ENCODE measurements at places on chromosomes 16 and 17. TPM values are rescaled to one million over a fixed set of nuclear protein-coding genes. Genes with fewer than 3 reads are reported as not detected.

Gene RSKR
- 4.9 TPM for total RNA-seq

Gene CBX2
- 1.7 TPM for total RNA-seq

Gene CTRB2
- not detected for total RNA-seq

Gene DNAAF8
- 2.9 TPM for total RNA-seq

Gene KCNJ12
- not detected for total RNA-seq

Gene MT1G
- not detected for total RNA-seq

Gene CBFA2T3
- total RNA-seq = not detected

Gene NOL3
- total RNA-seq = 17.3 TPM

Gene CD300H
- total RNA-seq = not detected

DNA sequence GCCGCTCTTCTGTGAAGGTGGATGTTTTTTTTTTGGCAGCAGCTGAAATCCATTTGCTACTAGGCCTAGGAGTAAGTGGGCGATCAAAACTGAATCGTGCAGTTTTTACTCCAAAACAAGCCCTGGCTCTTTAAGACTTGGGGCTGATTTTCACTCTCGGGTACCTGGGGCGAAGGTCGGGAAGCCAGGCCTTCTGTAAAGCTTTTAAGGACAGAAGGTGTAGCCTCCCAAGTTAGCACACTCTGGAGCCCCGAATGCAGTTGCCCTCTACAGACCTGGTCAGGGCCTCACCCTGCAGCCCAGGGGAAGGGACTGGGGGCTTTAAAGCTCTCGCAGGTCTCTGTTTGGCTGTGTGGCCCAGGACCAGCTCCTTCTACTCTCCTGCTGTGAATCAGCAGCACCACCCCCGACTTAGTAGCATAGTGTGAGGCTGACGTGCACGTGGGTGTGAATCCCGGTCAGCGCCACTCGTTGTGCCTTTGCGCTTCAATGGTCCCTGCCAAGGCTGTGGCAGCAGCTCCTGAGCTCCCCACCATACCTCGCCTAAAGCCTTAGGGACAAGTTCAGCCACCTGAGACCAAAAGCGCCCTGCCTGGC is 49.9 kb downstream of the TMEM235 start:
- no peak overlapping the region for H3K27ac ChIP-seq
- no peaks in the 10 kb centered on the region for H3K4me1 ChIP-seq
- DNase-seq = no peak
- no peak overlapping the region for H3K4me3 ChIP-seq
- peaks cover 13% of the 10 kb centered on the region for H3K27me3 ChIP-seq

GRCh38 chr17:80182118-80182844 is 12.5 kb downstream of the CARD14 start:
- no peaks in the 10 kb centered on the region for H3K36me3 ChIP-seq
- peaks cover 21% of the 10 kb centered on the region for H3K27me3 ChIP-seq
- DNase-seq = no peak

- H3K27ac ChIP-seq = no peak overlapping the region
- DNase-seq = no peak
- H3K4me3 ChIP-seq = no peak overlapping the region
- no peaks in the 10 kb centered on the region for H3K27me3 ChIP-seq
- H3K4me1 ChIP-seq = no peaks in the 10 kb centered on the region
Measured at GRCh38 chr17:65990593-65990992, 201.3 kb downstream of the CEP112 start.

DNA sequence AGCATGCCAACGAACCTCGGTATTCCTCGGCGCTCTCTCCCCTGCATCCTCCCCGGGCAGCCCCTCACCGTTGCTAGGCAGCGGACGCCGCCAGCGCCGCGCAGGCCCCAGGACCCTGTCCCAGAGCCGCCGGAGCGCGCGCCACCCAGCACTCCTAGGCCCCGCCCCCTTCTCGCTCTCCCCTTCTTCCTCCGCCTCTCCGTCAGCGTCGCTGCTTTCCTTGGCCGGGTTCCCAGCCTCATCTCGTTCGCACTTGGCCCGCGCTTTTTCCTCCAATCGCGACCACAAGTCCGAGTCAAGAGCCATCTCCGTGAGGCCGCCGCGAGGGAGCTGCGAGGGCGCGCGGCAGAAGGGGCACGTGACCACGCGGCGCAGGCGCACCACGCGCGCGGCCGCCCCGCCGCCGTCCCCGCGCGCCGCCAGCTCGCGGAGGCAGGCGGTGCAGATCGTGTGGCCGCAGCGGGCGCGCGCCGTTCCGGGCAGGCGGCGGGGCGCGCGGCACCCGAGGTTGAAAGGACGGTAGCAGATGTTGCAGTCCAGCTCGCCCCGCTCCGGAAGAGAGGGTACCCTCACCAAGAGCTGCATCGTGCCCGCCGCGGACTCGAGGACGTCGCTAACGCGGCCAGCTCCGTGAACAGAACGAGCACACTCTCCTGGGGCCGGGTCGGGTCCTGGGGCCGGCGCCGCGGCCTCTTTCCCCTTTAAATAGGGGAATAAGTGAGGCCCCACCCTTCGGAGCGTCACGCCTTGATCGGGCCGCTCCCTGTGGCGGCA is at the start of gene RNF227:
TSS of gene RNF227 (minus strand) at position 679 of the 774 bp plus-strand sequence. CDS start at position 585, 94 bp downstream.
- H3K4me3 ChIP-seq = peak within 1 kb of the TSS; percentile 92
- peak within 1 kb of the TSS; percentile 96 for H3K27ac ChIP-seq
- DNase-seq = peak; percentile 97
- H3K4me1 ChIP-seq = peaks cover 32% of the 10 kb centered on the region
- H3K27me3 ChIP-seq = peaks cover 6% of the 10 kb centered on the region

- H3K27me3 ChIP-seq = no peaks in the 10 kb centered on the region
- no peak for DNase-seq
- H3K4me1 ChIP-seq = no peaks in the 10 kb centered on the region
- no peaks in the 10 kb centered on the region for H3K36me3 ChIP-seq
- H3K27ac ChIP-seq = no peak overlapping the region
Measured at GRCh38 chr17:53142890-53143289, 679.8 kb upstream of the KIF2B start.

- H3K27me3 ChIP-seq = peaks cover 29% of the 10 kb centered on the region
- H3K36me3 ChIP-seq = no peaks in the 10 kb centered on the region
- DNase-seq = no peak
Measured at GRCh38 chr17:4785311-4786105, 656 bp downstream of the VMO1 start.

DNA sequence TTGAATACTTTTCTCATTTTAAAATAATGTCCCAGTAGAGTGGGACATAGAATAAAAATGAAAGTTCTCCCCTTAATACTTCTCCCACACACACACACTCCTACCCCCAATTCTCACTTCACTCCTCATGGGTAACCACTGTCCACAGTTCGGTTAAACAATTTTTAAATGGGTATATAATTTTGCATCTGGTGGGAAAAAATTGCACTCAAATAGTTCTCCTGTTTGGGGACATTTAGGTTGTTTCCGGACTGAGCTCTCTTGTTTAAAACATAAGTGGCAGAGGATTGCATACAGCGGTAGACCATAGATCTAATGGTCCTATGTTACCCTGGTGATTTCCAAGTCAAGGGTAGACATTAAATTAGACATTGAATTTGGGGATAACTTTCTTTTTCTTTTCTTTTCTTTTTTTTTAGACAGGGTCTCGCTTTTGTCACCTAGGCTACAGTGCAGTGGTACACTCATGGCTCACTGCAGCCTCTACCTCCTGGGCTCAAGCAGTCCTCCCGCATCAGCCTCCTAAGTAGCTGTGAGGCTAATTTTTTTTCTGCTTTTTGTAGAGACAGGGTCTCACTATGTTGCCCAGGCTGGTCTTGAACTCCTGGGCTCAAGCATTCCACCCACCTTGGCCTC is 138.3 kb downstream of the SOCS1 start:
- peaks cover 42% of the 10 kb centered on the region for H3K36me3 ChIP-seq
- DNase-seq = no peak
- H3K4me3 ChIP-seq = no peak overlapping the region
- H3K27me3 ChIP-seq = no peaks in the 10 kb centered on the region

GRCh38 chr17:13593757-13594156 is 8.0 kb downstream of the HS3ST3A1 start:
- no peaks in the 10 kb centered on the region for H3K27me3 ChIP-seq
- peak; percentile 66 for DNase-seq
- H3K4me3 ChIP-seq = peak overlapping the region; percentile 91
- H3K27ac ChIP-seq = peak overlapping the region; percentile 84

GRCh38 chr17:31582151-31582907 is 190.9 kb downstream of the RAB11FIP4 start:
- H3K4me3 ChIP-seq = no peak overlapping the region
- H3K36me3 ChIP-seq = peaks cover 58% of the 10 kb centered on the region
- H3K27me3 ChIP-seq = no peaks in the 10 kb centered on the region
- H3K27ac ChIP-seq = peak overlapping the region; percentile 89
- H3K4me1 ChIP-seq = peaks cover 89% of the 10 kb centered on the region

- DNase-seq = no peak
- H3K4me1 ChIP-seq = no peaks in the 10 kb centered on the region
- no peak overlapping the region for H3K4me3 ChIP-seq
- peaks cover 12% of the 10 kb centered on the region for H3K27me3 ChIP-seq
- H3K36me3 ChIP-seq = no peaks in the 10 kb centered on the region
- H3K27ac ChIP-seq = no peak overlapping the region
Measured at GRCh38 chr16:3001316-3001715, 11.4 kb upstream of the CLDN9 start.

DNA sequence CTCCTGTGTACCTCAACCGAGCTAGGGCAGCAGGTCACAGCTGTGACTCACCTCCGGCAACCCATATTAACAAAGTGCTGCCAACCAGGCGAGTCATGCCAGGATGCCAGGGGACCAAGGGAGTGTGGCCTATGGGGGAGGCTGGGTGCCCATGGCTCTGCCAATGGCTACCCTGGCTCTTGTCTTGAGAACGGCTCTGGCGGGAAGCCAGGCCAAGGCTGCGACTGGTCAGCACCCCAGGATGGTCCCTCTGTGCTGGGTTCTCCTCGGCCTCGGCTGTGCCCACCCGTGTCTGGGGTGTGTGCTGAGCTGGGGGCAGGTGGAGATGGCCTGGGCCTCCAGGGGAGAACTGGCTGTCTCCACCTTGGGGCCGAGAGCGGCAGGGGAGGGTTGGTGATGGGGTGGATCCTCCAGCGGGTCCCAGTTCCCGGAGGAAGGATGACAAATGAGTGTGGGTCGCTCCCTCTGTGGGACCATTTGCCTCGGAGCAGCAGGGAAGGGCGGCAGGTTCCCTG is 75.8 kb downstream of the MRC2 start:
- DNase-seq = peak; percentile 67
- peaks cover 7% of the 10 kb centered on the region for H3K27me3 ChIP-seq
- peak overlapping the region; percentile 64 for H3K27ac ChIP-seq
- H3K4me1 ChIP-seq = peaks cover 46% of the 10 kb centered on the region

- H3K4me3 ChIP-seq = no peak overlapping the region
- H3K4me1 ChIP-seq = no peaks in the 10 kb centered on the region
- DNase-seq = no peak
- no peak overlapping the region for H3K27ac ChIP-seq
- no peaks in the 10 kb centered on the region for H3K36me3 ChIP-seq
- no peaks in the 10 kb centered on the region for H3K27me3 ChIP-seq
Measured at GRCh38 chr16:26019381-26020242, 327.9 kb downstream of the HS3ST4 start.

DNA sequence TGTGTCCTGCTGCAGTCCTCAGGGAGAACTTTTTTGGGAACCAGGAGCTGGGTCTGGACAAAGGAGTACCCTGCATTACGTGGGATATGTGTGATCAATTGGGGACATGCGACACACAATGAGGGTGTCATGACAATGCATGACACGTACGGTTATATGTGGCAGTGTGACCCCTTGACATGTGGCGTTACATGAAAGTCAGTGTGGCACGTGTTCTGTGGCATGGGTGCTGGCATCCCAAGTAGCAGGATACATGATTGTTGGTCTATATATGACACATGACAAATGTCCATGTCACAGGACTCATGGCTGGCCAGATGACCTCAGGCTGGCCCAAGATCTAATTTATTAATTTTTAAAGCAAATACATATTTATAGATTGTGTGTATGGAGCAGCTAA is 9.7 kb upstream of the CPNE2 start:
- peaks cover 8% of the 10 kb centered on the region for H3K4me1 ChIP-seq
- peaks cover 9% of the 10 kb centered on the region for H3K27me3 ChIP-seq
- H3K27ac ChIP-seq = no peak overlapping the region
- no peaks in the 10 kb centered on the region for H3K36me3 ChIP-seq
- H3K4me3 ChIP-seq = no peak overlapping the region

- DNase-seq = no peak
- no peak overlapping the region for H3K4me3 ChIP-seq
- no peak overlapping the region for H3K27ac ChIP-seq
- H3K27me3 ChIP-seq = peaks cover 29% of the 10 kb centered on the region
- peaks cover 8% of the 10 kb centered on the region for H3K4me1 ChIP-seq
Measured at GRCh38 chr17:63492940-63493339, 16.1 kb downstream of the ACE start.

GRCh38 chr17:19539040-19539399 is 5.4 kb downstream of the SLC47A1 start:
- H3K4me1 ChIP-seq = no peaks in the 10 kb centered on the region
- no peak overlapping the region for H3K4me3 ChIP-seq
- H3K27me3 ChIP-seq = peaks cover 37% of the 10 kb centered on the region
- DNase-seq = no peak
- H3K27ac ChIP-seq = no peak overlapping the region

GRCh38 chr16:53504665-53505064 is 1.7 kb upstream of the AKTIP start:
- H3K4me1 ChIP-seq = peaks cover 44% of the 10 kb centered on the region
- peak overlapping the region; percentile 89 for H3K4me3 ChIP-seq
- no peak for DNase-seq
- no peaks in the 10 kb centered on the region for H3K27me3 ChIP-seq
- no peaks in the 10 kb centered on the region for H3K36me3 ChIP-seq

GRCh38 chr17:56289321-56289720 is 136.0 kb downstream of the ANKFN1 start:
- H3K36me3 ChIP-seq = no peaks in the 10 kb centered on the region
- H3K27me3 ChIP-seq = no peaks in the 10 kb centered on the region
- DNase-seq = peak; percentile 30

GRCh38 chr16:67146523-67147357 is 4.1 kb downstream of the B3GNT9 start:
- peaks cover 17% of the 10 kb centered on the region for H3K36me3 ChIP-seq
- DNase-seq = no peak
- H3K27ac ChIP-seq = peak overlapping the region; percentile 20
- peaks cover 5% of the 10 kb centered on the region for H3K27me3 ChIP-seq
- H3K4me1 ChIP-seq = peaks cover 21% of the 10 kb centered on the region
- H3K4me3 ChIP-seq = no peak overlapping the region

DNA sequence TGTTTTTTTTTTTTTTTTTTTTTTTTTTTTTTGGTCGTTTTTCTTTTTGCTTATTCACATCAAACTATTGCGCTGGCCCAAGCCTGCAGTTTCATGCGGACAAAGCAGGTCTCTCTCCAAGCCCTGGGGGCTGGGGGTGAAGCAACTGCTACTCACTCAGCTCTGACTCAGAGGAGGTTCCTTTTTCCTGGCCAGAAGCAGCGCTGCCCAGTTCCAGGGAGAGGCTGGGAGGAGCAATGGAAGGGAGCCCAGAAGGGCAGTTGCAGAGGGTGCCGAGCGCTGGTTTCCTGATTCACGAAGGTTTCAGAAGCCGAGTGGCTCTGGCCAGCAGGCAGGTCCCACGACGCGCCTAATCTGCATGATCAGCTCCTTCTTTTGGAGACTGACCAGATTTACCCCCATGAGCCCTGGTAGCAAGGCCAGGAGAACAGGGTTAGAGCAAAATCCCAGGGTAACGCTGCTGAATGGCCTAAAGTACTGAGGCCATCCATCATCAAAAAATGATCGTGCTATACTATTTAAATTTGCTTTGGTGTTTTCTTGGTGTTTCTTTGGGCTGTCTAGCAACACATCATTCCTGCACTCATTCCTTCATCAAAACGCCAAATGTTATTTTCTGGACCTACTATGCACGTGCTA is 144.7 kb upstream of the SOX9 start:
- DNase-seq = peak; percentile 97
- H3K27me3 ChIP-seq = peaks cover 4% of the 10 kb centered on the region
- peak overlapping the region; percentile 93 for H3K4me3 ChIP-seq
- no peaks in the 10 kb centered on the region for H3K36me3 ChIP-seq
- peaks cover 25% of the 10 kb centered on the region for H3K4me1 ChIP-seq
